AG09309 (cell line): ENCODE measurements at places on chromosomes 2 and 18.

DNA sequence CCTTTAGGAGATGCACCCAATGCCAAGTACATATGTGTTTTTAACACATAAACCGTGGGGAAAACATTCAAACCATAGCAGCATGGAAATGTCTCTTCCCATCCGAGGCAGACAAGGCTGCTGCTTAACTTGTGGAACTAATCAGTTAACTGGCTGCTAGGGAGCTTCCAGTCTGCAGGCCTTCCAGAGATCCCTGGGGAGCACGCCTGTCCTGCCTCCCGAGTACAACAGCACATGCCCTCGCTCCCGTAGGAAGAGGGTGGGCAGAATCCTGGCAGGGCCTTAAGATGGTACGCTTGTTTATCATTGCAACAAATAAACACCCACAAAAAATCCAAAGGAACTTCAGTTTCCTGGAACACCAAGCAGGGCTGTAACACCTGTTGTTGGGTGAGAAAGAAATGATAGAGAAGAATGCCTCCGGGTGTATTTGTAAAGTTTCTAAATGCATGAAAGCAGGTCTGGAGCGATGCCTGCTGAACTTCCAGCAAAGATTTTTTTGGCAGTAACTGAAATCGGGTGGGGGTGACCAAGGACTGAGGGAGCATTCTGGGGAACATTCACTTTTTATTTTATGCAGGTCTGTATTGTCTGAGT, 56.2 kb downstream of the EDAR start:
- no peak for DNase-seq

DNA sequence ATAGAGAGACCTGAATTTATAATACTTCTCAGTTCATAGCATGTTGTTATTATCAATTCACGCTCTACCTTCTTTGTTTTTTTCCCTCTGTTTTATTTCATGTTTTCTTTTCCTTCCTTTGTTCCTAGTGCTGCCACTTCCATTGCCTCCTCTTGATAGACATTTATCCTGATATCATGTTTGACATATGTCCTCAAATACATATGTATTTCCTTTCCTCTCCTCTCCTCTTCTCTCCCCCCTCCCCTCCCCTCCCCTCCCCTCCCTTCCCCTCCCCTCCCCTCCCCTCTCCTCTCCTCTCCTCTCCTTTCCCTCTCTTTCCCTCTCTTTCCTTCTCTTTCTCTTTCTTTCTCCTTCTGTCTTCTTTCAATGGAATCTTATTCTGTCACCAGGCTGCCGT, 67.8 kb downstream of the TDRD15 start:
- no peak for DNase-seq

- DNase-seq = no peak
Measured at GRCh38 chr2:215832791-215833190, 180.6 kb downstream of the MREG start.

DNA sequence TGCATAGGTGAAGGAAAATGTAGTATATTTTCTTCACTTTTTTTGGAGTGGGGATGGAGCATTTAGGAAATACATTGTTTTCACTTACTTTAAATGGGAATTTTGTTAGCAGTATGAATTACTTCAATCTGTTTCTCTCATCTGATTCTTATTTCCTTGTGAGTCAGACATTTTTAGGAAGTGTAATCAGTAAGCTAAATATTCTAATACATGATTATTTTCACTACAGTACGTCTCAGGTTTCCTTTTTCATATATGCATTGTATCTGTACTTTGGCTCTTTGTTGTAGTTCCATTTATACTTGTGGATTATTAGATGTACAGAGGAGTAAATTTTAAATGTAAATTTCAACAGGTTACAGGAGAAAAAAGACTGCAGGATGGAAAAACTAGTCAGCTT, 27.9 kb downstream of the GPD2 start:
- DNase-seq = no peak

DNA sequence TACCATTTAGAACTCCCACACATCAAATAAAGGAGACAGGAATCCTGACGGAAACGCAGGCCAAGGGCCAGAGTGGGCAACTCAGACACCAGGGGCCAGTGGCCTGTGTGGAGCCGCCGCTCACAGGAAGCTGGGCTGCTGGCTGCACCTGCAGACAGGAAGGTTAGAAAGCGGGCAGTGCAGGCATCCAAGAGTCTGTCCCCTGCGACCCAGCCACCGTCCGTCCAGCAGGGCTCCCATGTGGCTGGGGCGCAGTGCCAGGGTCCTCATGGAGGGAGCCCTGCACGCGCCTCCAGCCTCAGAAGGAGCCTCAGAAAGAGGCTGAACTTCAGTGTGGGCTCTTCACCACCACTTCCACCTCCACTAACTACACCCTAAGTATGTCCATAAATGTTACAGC, 2.5 kb upstream of the ANO7 start:
- DNase-seq = no peak

DNA sequence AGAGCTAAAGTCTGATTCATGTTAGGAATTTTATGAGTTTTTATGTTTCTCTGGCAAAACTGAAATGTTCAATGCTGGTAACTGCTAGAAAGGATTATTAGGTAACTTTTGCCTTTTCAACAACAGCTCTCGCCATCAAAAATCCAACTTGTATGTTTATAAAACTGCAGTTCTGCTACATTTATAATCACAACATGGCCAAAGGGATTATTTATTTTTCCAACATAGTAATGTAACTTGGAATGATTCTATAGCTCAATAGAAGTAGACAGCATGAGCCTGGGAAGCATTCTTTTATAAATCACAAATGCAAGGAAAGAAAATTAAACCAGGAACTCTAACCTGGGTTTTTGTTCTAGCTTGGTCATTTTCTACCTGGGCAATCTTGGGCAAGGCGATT, 470.9 kb downstream of the TGIF1 start:
- DNase-seq = no peak

- no peak for DNase-seq
Measured at GRCh38 chr18:78213361-78213994, 766.1 kb upstream of the SALL3 start.

DNA sequence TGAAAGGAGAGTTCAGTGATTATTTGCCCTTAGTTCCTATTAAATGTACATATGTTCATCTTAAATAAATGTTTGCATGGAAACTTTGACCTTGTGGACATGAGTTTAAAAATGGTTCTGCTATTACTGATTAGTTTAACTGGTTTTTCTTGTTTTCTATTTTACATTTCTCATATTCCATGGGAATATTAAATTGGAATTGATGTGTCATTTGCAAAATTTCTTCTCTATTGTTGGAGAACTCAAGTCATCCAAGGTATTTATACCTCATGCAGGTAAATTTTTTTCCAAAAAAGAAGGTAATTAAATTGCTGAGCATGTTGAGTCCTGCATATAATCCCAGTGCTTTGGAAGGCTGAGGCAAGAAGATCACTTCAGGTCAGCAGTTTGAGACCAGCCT, 45.4 kb upstream of the APCDD1 start:
- DNase-seq = no peak

DNA sequence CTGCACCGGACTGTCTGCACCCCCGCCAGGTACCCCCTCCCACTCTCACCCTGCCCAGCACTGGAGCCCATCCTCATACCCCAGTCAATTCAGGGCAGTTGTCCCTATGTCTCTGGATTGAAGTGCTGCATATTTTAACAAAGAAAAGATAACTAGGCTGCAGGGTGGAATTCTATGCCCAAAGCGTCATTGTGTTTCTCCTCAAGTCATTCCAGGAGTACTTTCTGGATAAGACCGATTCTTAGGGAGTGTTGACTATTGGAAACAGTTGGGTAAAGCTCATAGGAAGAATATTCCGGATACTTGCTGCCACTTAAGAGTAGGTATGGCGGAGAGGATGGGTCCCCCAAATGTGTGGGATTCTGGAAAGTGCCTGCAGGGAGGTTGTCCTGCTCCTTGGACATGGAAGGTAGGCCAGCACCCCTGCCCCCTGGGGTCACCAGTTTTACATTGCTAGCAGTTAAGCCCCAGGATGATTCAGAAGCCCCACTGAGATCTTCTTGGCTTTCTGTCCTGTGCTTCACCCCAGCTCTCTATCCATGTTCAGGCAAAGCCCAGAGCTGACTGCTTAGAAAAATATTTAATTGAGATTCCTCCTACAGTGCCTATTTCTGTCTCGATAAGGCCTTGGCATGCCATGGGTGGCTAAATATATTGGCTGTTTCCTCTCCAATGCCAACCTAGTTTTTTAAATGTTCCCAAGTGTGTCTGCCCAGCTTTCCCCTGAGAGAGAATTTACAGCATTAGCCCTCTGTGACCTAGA, 48.2 kb downstream of the RPL37A start:
- no peak for DNase-seq

DNA sequence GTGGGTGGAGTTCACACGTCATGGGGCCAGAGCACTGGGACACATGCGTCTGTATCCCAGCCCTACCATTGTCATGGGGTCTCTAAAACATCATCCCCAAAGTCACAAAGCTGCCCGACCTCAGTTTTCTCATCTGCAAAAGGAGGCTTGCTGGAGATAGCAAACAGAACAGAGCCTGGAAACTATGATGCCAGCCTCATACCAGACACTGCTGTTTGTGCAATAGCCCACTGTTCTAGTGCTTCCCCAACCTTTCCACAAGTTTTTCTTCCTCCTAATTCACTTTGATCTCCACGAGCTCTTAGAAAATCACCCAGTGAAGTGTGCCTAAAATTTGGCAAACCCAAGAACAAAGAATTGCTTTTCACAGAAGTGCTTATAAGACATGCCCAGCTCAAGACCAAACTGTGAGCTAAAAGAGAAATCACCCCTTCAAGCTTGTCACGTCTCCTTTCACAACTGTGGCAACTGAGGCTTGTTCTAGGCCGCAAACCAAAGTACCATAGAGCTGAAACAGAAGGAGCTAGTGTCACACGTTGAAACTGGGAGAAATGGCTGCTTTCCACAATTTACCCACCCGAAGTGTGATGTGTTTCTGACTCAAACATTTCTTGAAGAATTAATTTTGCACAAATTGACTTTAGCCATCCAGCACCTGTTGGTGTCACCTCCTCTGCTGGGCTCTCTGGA, 162.7 kb upstream of the ID2 start:
- no peak for DNase-seq

GRCh38 chr2:168461178-168461941, 5.3 kb downstream of the CERS6 start:
- DNase-seq = no peak

- DNase-seq = no peak
Measured at GRCh38 chr2:28617502-28618184, 121.8 kb downstream of the PLB1 start.

DNA sequence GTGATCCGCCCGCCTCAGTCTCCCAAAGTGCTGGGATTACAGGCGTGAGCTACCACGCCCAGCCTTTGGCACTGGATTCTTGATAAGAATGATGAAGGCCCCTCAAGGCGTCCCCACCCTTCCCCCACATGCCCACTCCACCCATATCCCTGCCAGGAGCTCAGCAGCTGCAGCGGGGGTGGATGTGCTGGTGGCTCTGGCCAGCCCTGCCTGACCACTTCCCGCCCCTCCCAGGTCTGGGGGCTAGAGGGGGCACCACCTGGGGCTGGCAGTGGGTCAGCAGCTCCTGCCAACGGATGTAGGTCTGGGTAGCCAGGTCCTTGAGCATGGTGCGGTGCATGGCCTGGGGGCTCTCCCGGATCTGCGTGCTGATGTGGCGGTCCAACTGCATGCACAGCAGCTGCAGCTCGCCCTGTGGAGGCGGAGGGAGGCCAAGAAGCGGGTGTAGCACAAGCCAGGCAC, 7.8 kb upstream of the SEMA4C start:
- DNase-seq = no peak

DNA sequence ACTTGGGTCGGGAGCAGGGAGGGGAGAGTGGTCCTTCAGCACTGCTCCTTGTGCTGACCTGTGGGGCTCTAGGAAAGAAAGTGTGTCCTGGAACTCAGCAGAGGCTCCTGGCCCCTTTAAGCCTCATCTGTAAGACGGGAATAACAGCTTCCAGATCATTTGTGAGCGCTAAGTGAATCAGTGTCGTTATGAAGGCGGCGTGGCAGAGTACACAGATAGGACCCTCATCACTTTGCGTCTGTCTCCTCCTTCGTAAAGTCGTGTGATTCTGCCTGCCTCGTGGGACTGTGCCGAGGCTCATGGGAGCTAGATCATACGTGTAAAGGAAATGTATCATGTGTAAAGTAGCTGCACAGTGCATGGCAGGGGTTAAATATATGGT, 18.6 kb downstream of the COLEC11 start:
- DNase-seq = no peak

- DNase-seq = no peak
Measured at GRCh38 chr2:8848328-8849100, 11.1 kb upstream of the KIDINS220 start.

GRCh38 chr2:23134726-23135125, 250.3 kb upstream of the KLHL29 start:
- no peak for DNase-seq

GRCh38 chr2:75600461-75601011, 39.8 kb upstream of the EVA1A start:
- no peak for DNase-seq

- no peak for DNase-seq
Measured at GRCh38 chr2:224982910-224983711, 59.2 kb downstream of the DOCK10 start.

- peak; percentile 64 for DNase-seq
Measured at GRCh38 chr2:226123300-226123699, 676.3 kb downstream of the IRS1 start.

GRCh38 chr2:102001767-102002142, 10.0 kb downstream of the IL1R2 start:
- no peak for DNase-seq
